ENCODE measurements at places on chromosomes 2 and 18.
A peak's percentile ranks its signal among the peaks of the same experiment; 100 is the strongest.

- peak; percentile 13 for DNase-seq
These were observed 2.4 kb upstream of the VPS54 start for GRCh38 chr2:64021578-64021977.

- peak; percentile 72 for DNase-seq
These were observed 203.3 kb downstream of the PTGR3 start for GRCh38 chr18:75005626-75006025.

GRCh38 chr18:24114924-24115549 lies 23.8 kb upstream of the CABYR start:
- DNase-seq = no peak

DNA sequence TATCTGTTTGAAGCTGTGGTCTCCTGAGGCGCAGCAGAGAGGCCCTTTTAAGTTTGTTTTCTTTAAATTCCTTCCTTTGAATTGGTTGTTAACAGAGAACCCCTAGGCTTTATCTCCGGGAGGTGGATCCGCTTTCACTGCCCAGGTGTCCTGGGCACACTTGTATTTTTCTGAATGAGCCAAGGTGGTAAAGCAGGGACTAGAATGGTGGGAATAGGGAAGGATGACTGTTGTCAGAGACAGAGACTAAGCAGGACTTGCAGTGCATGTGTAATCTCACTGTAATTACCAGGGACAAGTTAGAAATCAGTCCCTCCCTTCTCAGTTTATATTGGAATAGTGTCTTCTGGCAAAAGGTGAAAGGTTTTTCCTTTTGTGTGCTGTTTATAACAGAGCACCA lies 72.8 kb downstream of the PHLPP1 start:
- DNase-seq = no peak

DNA sequence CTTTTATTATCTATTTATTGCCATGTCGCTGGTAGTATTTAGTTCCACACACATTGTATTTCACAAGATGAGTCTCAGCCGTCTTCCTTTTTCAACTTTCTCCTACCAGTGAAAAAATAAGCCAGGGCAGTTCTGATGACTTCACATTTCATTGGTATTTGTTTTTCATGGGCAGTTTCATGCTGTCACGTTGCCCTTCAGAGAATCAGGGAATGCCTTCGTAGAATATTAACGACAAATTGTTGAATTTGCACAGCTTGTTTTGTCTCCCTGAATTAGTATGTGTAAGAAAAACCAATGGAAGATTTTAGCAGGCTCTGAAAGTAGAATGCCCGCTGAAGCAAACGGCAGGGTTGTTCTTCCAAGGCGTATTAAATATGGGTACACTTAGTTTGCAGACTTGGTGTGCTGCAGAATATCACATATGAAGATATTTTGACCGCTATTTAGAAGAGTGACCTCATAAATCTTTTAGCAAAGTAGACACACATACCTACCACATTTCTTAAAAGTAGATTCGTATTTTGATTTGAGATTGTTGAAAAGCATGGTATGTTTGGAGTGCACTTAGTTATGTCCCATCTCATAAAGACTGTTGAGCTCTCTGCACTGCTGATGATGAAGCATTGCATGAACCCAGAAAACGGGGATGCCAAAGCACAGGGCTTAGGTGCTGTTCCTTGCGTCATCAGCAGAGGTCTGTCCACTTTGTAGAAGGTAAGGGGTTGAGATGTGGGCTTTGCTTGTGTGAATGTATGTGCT lies 2.9 kb downstream of the NEDD4L start:
- DNase-seq = no peak

DNA sequence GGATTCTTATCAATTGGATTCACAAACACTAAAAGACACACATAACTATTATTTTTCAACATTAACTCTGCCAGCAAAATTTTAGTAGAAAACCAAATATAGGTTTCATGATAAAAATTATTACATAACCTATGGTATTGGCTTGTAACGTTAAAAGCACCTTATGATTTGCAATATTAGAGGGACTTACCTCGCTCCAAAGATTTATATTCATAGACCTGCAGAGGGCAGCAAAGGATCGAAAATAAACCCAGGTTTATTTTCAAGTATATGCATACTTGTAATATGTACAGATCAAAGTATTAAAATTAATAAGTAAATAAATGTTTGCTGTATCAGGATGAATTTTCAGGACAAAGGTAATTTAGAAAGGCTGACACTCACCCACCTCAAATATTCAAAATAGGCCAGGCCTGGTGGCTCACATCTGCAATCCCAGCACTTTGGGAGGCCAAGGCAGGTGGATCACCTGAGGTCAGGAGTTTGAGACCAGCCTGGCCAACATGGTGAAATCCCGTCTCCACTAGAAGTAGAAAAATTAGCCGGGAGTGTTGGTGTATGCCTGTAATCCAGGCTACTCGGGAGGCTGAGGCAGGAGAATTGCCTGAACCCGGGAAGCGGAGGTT lies 45.3 kb downstream of the LRPPRC start:
- DNase-seq = peak; percentile 45

DNA sequence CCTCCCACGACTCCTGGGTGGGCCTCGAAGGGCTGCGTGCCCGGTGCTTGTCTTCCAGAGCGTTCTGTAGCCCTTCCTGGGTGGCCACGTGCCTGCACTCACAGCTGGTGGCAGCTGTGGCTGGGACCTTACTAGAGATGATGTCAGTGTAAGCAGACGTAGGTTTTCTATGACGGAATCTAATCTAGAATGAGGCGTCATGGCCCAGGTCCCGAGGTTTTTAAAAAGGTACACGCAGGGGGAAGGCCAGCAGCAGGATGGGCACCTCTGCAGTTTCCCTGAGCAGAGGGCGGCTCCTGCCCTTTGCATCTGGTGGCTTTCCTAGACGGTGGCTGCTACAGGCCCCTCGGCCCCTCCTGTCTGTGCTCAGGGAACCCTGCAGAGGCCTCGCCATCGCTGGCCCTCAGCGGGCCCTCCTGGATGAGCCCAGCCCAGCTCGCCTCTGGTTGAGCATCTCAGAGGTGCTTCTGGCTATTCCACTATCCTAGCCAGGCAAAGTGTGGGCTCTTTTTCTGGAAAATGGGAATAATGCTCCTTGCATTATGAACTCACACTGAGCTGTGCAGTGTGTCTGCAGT lies 49.6 kb upstream of the PXDN start:
- no peak for DNase-seq

DNA sequence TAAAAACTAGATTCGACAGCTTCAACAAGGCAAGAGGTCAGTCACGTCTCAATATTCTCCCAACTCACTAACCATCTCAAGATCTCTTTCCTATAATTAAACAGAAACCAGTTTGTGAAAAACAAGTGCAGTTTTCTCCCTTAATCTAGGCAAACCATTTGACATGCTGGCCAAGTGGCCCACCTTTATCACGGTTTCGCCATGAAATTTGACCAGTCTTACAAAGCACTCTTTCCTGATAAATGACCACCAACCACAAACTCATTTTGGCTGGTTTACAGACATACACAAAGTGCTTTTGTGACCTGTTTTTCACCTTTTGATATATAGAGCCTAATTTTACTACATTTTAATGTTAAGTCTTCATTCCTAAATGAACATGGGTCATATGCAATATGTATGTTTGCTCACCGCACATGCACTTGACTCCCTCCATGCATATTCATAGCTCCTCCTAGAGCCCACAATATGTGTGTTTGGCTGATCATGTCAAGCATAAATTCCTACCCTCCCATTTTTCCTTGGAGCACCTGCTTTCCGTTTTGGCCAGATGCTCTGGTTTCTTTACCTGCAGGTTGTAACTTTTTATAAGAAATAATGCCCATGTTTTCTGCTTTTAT lies 385.1 kb downstream of the RAD51AP2 start:
- no peak for DNase-seq

- DNase-seq = no peak
These were observed 86.2 kb downstream of the BCL2 start for GRCh38 chr18:63233334-63233733.

- peak; percentile 37 for DNase-seq
These were observed 153.1 kb upstream of the LMAN1 start for GRCh38 chr18:59512025-59512755.

DNA sequence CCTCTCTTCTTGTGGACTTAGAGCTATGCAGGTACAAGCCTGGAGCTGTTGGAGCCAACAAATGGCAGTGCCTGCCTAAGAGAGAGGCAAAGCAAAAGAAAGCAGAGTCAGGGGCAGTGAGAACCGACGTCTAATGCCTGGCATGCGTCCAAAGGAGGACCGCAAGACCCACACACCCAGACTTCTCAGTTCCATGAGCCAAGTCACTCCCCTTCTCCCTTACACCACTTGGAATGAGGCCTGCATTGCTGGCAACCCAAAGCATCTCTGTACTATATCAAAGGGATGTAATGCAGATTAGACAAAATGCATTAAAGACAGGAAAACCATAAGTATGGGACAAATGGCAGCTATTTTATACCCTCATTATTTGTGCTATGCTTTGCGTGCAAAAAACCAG lies 49.9 kb upstream of the RNU4ATAC start:
- DNase-seq = peak; percentile 14

DNA sequence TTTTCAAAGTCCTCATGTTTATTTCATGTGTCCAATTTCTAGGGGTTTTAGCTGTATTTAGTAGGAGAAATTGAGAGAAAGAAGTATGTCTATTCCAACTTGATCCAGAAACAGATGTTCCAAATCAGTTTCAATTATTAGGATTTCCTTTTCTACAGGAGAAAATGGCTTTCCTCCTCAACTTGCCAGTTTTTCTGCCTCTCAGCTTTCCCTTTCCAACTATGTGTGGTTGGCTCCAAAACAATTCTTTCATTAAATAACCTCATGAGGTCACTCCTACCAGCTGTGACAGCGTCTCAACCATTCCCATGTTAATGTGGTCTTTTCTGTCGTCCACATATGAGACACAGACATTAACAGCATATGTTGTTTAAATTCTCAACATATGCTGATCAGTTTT lies 13.1 kb downstream of the XIRP2 start:
- no peak for DNase-seq

DNA sequence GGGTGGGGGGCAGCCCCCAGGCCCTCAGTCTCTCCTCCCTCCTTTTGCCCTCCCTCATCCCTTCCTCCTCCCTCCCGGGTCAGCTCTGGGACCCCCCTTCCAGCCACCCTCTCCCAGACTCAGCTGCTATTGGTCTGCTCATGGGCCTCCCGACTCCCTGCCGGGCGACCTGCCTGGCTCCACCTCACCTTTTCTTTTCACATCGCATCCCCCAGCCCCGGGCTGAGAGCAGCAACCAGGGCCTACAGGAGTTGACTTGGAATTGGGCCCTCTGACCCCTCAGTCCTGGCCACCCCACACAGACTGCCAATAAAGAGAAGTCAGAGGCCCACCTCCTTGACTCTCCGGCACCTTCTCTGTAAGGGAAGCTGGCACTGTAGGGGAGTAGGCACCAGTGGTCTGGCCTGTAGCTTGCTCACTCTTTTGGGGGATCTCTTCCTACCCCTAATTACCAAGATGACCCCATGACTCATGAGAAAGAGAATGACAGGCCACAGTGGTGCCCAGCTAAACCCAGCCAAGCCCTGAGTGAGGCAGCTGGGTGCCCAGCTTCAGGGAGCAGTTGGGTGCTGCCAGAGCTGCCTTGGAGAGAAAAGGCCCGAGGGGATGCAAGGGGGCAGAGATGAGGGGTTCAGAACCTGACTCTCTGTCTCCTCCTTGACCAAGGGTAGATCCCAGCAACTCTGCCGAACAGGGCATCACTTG lies 2.0 kb upstream of the ECEL1 start:
- no peak for DNase-seq

GRCh38 chr18:32911660-32912284 lies 138.9 kb upstream of the KLHL14 start:
- no peak for DNase-seq

DNA sequence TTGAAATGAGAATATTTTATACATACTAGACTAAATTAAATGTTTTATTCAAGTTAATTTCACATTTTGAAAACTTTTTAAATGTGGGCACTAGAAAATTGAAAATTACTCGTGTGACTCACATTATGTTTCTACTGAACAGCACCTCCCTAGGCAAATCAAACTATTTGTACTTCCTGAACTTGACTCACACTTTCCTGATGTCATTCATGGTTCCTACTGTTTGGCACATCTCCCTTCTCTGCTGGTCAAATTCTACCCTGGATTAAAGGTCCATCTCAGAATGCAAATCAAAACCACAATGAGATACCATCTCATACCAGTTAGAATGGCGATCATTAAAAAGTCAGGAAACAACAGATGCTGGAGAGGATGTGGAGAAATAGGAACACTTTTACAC lies 16.7 kb downstream of the LHCGR start:
- DNase-seq = no peak

DNA sequence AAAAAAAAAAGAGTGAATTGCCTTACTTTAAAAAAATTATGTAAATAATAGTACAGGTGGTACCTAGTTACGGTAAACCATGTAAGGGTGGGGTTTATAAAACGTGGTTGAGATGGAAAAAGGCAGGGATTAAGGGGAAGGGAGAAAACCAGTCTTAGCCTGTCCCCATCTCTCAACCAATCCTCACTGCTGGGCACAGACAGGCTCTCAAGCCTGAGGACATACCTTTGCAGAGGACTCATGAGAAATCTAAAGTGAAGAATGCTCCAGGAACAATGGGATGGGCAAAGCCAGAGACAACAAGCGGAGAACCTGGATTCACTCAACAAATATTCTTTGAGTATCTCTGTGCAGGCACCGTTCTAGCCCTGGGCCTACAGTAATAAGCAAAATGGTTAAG lies 3.4 kb upstream of the IGFBP2 start:
- no peak for DNase-seq

DNA sequence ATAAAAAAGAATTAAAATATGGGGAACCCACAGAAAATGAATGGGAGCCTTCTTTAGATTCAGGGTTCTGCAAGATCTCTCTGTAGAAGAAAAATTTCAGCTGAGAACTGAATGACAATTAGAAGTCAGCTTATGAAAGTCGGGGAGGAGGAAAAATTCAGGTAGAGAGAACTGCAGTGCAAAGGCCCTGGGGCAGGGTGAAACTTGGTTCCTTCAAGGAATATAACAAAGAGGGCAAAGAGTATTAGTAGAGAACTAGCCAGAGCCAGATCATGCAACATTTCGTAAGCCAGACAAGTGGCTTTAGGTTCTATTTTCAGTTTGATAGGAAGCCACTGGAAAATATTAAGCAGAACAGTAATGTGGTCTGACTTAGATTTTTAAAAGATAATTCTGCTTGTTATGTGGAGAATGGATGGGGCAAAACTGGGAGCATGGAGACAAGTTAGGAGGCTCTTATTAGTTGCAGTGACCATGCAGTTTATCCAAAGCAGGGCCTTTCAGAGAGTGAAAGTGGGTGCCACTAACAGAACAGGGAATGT lies 27.9 kb downstream of the RAB27B start:
- no peak for DNase-seq

- no peak for DNase-seq
These were observed 70.5 kb downstream of the CSRNP3 start for GRCh38 chr2:165539985-165540384.

- no peak for DNase-seq
These were observed 8.4 kb downstream of the PTMA start for GRCh38 chr2:231716666-231717280.

- no peak for DNase-seq
These were observed 39.6 kb downstream of the DOK1 start for GRCh38 chr2:74593826-74594772.

- no peak for DNase-seq
These were observed 4.3 kb downstream of the GPR17 start for GRCh38 chr2:127650041-127650784.

GRCh38 chr2:239758279-239758877 lies 266.8 kb downstream of the NDUFA10 start:
- DNase-seq = no peak
